ENCODE measurements at places on chromosomes 7 and 10.

GRCh38 chr7:103811290-103811689 is 178.2 kb downstream of the RELN start:
- peak; percentile 16 for DNase-seq

DNA sequence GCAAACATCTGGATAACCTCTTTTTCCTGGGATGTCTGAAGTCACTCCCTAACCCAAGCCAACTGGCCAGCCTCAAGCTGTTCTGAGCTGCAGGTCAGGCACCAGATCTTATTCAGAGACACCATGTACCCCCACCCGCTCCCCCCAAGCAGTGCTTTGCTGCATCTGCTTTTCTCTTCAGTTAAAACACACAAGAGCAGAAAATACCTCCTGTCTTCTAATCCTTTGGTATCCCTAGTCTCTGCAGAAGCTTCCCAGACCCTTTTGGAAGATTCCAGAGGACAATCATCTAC is 3.0 kb downstream of the ZNF488 start:
- no peak for DNase-seq

DNA sequence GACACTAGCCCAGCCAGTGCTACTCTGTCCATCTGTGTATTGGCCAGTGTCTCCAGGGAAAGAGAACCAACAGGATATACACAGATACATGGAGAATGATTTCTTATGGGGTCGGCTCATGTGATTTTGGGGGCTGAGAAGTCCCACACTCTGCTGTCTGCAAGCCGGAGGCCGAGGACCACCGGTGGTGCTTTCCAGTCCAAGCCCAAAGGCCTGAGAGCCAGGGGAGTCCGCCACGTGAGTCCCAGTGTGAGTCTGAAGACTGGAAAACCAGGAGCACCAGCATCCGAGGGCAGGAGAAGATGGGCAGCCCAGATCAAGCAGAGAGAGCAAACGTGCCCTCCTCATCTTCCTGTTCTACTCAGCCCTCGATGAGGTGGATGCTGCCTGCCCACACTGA is 71.5 kb downstream of the C10orf143 start:
- no peak for DNase-seq

DNA sequence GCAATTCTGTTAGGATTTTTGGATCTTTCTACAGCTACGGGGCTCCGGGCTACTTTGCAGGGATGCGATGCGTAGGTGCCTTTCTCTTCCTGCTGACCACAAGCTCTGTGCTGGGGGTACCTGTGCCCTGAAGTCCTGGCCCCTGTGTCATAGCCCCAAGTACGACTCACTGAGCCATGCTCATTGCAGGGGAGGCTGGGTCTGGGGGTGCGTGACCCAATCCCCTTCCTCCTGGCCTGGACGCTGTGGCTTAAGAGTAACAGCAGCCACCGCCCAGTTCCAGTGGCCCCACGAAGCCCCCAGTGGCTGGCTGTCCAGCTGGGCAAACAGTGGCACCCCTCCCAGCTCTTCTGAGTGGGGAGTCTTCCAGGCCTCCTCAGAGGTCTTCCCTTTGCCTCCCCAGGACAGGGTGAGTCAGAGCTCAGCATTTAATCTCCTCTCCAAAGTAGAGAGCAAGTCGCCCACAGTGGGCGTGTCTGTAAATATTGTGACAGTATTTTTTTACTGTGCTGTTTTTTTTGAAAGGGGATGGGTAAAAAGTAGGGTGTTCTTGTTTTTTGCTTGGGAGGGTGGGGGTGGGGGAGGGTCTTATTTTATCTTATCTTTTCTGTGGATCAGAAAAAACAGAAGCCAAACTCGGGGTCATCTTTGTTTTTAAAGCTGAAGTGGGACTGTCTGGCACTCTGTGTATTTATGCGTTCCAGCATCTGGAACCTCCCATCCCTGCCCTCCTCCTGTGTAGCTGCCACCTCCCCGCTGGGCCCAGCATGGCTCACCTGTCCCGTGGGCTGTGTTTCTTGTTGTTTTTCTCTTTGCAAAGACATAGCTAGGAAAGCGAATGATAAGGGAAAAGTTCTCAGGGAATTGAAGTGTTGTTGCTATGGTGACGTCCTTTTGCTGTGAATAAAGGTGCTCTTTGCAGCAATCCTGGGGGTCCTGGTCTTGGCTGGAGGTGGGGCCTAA is 8.2 kb downstream of the LFNG start:
- DNase-seq = peak; percentile 7

DNA sequence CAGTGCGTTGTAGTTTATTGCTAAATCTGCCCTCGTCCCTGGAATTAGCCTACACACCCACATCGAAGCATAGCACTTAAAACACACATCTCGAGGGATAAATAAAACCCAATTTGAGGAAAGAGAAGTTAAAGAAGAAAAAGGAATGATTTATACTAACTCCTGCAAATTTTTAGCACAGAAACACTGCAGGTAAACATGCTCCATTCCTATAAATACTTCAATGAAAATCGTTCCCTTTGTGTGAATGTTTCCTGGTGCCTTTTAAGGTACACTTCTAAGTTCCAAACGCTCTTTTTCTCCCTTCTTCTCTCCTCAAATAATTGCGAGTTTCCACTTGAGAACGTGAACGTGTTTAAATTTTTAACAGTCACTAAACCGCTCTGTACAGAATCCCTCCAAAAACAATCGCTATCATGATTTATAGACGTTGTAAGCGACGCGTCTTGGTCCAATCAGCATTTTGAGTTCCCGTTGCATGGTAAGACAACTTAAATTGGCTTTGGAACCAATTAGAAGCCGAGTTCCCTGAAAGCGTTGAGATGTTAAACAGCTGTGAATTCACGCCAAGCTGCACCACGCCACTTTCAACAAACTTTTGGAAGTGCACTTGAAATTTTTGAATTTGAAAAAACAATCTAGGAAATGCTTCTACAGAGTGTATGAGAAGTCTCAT is 12.5 kb upstream of the EBLN1 start:
- no peak for DNase-seq

- DNase-seq = no peak
Observed at GRCh38 chr10:61987951-61988379, 86.5 kb downstream of the ARID5B start.

GRCh38 chr10:77564731-77565589 is 72.6 kb downstream of the KCNMA1 start:
- DNase-seq = no peak

DNA sequence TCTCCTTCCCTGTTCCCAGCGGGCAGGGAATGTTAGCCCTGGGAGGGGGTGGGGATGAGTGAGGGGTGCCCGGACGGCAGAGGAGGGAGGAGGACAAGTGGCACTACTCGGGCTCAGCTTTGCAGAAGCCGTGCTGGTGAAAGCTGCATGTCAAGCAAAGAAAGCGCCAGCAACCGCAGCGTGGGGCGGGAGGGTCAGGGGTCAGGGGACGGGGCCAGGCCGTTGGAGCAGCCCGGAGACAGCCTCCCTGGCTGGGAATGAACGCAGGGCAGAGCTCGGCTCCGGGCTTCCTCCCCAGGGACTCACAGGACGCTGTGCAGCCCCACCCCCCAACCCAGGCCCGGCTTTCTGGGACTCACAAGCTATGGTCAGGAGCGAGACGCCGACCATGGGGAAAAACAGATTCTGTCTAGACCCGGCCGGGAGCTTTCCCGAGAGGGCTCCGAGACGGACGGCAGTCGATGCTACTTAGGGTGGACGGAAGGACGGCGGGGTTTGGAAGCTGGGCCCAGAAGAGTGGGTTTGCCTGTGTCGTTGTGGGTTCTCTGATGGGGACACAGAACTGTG is 113.4 kb downstream of the VIPR2 start:
- no peak for DNase-seq

- DNase-seq = no peak
Observed at GRCh38 chr7:98571986-98572385, 45.1 kb upstream of the NPTX2 start.

GRCh38 chr10:67793313-67793712 is 44.7 kb downstream of the DNAJC12 start:
- DNase-seq = no peak

DNA sequence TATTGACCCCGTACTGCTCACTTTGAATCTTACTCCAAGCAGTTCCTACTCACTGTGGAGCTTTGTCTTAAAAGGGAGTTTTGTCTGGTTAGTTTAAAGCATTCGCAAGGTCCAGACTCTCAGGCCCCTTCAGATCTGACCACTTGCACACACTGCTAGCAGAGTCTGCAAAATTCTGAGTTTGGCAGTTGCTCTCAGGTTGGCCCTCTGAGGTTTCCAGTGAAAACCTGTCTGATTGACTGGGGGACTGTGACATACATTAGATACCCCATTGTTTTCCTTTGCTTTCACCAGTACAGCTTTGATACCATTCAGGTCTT is 149.2 kb downstream of the XPNPEP1 start:
- no peak for DNase-seq

- peak; percentile 23 for DNase-seq
Observed at GRCh38 chr7:146960773-146961391, 844.3 kb downstream of the CNTNAP2 start.

- DNase-seq = no peak
Observed at GRCh38 chr7:154874409-154875113, 128.4 kb downstream of the PAXIP1 start.

DNA sequence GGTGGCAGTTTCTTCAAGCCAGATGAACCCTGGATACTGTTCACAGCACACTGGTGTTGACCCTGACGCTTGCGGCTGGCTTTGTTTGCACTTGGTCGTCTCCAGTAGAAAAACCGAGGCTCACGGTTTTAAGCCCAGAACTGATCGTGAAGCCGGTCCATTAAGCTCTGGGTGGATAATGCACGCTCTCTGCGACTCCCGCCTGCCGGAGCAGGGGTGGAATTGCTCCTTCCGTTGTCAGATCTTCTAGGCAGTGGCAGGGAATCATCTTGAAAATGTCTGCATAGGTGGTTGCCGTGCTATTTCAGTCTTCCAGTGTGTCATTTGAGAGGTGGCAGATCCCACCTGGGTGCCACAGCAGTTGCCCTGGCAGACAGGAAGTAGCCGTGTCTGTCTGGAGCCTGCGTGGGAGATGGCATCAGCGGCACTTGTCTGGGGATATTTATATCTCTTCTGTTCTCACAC is 35.9 kb upstream of the AP5Z1 start:
- peak; percentile 57 for DNase-seq

- DNase-seq = peak; percentile 61
Observed at GRCh38 chr10:28906011-28906411, 228.7 kb downstream of the BAMBI start.

- DNase-seq = no peak
Observed at GRCh38 chr10:24670964-24671670, 52.6 kb downstream of the ARHGAP21 start.

DNA sequence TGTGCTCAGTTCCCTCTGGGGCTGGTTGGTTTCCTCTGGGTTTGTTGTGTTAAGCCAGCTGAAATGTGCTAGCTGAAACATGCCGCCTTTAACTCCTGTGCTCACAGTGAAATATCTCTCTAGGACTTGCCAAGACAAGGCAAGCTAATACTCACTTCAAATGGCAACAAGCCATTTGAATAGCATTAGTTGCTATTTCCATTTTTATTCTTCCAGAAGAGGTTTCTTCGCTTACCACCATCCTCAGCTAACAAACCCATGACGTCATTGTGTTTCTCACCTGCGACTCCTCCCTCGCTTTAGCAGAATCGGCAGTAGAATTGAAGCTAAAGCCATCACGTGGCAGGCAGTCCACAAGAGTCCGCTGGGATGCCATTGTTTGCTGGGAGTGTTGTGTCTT is 61.3 kb downstream of the ZNF22 start:
- DNase-seq = no peak

- DNase-seq = no peak
Observed at GRCh38 chr10:23186697-23187096, 5.4 kb upstream of the PTF1A start.

DNA sequence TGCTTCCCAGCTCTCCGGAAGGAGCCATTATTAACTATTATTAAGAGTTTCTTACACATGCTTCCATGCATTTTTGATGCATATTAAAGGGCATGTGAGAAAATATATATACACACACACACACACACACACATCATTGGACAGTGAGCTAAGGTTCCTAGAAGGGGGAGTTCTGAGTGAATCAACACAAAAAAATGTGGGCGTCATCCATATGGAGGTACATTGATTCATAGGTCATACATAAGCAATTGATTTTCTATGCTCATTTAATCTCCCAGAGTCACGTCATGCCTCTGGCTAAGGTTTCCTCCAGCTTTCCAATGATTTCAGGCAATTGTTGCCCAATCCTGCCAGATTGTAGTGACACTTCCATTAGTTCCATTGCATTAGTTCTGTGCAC is 269.4 kb downstream of the DNAJB9 start:
- no peak for DNase-seq

DNA sequence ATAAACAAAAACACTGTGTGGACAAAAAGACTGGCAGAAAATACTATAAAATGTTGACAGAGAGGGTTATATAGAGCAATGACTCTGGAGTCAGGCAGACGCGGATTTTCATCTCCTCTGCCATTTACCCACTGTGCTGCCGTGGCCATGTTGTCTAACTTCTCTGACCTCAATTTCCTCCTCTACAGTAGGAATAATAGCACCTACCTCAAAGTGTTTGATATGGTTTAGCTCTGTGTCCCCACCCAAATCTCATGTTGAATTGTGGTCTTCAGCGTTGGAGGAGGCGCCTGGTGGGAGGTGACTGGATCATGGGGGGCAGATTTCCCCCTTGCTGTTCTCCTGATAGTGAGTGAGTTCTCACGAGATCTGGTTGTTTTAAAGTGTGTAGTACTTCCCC is 78.2 kb upstream of the CALN1 start:
- no peak for DNase-seq

- DNase-seq = no peak
Observed at GRCh38 chr7:22561321-22561811, 61.4 kb upstream of the STEAP1B start.

GRCh38 chr7:91634485-91635177 is 245.9 kb downstream of the MTERF1 start:
- DNase-seq = no peak

GRCh38 chr7:148481971-148482626 is 108.5 kb upstream of the C7orf33 start:
- peak; percentile 50 for DNase-seq

DNA sequence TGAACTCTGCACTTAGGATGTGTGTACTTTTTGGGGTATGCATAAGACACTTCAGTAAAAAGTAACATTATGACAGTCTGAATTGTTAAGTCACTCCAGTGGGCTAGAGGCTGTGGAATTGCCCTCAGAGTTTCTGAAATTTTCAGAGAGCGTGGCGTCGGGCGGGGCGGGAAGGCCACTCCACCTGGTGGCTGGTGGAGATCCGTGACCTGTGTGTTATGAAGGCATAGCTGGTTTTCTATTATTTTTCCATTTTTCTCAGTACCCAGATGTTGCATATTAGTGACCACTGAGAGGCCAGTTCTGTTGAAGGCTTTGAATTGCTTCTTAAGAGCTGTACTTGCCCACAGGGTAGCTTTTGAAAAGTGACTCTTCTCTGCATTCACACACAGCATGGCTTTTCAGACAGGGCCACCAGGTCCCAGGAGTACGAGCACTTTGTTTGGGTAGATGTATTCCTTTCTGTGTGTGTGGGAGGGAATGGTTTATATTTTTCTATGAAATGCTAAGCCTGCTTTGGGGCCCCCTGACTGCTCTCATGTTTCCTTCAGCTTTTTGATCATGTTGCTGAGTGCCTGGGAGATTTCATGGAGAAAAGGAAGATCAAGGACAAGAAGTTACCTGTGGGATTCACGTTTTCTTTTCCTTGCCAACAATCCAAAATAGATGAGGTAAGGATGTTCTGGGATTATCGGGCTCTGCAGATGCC is 52.3 kb downstream of the TACR2 start:
- DNase-seq = no peak

- no peak for DNase-seq
Observed at GRCh38 chr10:44926751-44927351, 15.7 kb downstream of the TMEM72 start.

- DNase-seq = no peak
Observed at GRCh38 chr7:21918216-21918615, 27.5 kb downstream of the CDCA7L start.

- DNase-seq = no peak
Observed at GRCh38 chr7:130473289-130473688, 18.6 kb upstream of the MEST start.

GRCh38 chr10:72308320-72308987 is 34.7 kb downstream of the DDIT4 start:
- peak; percentile 77 for DNase-seq
